ENCODE measurements at places on chromosomes 3 and 15.

DNA sequence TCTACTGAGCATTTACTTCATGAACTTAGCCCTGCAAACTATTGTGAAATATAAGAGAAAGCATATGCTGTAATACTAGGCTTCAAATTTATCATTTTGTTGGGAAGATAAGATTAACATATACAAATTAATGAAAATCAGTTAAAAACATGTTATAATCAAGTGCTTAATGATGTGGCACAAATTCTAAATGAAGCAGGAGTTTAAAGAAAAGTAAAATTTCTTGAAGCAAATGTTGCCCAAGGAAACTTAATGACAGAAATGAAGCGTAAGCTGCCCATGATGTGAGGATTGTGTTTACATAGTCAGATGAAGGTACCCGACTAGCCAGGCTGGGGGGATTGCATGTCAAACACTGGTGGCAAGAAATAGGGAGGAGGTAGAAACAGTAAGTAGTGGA, 103.1 kb upstream of the GAP43 start:
- no peak for DNase-seq

- DNase-seq: peak; percentile 26
These were observed 59.0 kb downstream of the EPHB3 start for GRCh38 chr3:184620475-184621119.

- DNase-seq: no peak
These were observed 43.6 kb downstream of the SST start for GRCh38 chr3:187626581-187626980.

DNA sequence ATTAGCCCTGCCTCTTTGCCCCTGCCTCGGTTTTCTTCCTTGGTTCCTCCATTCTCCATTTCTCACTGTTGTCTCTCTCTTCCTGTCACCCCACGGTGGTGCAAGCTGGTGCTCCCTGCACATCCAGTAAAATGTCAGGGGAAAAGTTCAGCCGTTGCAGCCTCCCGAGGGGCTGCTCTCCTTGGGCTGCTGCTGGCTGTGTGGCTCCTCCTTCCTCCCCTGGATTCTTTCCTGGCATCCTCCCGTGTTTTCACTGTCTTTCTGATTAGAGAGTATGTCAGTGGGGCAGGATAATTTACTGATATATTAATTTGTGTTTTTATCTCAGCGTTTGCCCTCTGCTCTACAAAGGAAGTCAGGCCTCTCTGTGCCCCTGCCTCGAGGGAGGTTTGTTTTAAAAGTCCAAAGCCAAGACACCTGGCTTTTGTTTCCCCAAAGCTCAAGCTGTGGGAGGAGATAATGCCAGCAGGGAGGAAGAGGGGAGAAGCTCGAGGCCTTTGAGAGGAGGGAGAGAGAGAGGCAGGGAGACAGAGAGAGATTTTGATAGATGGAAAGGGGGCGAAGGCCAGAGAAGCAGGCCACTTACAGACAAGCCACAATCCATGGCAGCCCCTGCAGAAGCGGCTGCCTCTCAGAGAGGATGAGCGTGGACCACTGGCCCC, 150.3 kb upstream of the NR2F2 start:
- DNase-seq: no peak

GRCh38 chr3:123949641-123950040, 11.4 kb downstream of the CCDC14 start:
- DNase-seq: no peak

DNA sequence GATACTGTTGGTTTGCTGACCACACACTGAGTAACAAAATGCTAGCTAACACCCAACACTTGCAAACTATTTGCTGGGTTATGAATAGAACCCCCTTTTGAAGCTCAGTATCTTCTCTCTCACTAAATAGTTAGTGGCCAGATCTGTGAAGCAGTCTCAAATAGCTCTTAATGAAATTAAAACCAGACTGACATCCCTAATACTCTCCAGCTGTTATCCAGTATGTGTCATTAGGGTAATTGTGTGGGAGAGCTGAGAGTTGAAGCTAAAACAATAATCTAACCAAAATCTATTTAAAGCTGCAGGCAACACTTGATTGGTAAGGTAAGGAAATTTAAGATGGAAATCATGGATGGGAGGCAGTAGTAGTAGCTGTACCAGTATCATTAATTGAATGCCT, 110.4 kb upstream of the RORA start:
- no peak for DNase-seq

DNA sequence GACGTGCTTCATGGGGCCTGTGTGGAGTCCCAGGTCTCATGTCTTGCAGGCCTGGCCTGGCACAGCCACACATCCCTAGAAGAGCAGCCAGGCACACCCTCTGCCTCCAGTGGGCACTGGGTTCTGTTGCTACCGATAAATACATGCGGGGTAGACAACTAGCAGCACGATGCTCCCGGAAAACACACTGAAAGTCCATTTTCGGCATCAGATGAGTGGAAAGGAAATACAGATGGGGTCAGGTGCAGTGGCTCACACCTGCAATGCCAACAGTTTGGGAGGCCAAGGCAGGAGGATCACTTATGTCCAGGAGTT, 165.1 kb downstream of the NSMCE3 start:
- no peak for DNase-seq

DNA sequence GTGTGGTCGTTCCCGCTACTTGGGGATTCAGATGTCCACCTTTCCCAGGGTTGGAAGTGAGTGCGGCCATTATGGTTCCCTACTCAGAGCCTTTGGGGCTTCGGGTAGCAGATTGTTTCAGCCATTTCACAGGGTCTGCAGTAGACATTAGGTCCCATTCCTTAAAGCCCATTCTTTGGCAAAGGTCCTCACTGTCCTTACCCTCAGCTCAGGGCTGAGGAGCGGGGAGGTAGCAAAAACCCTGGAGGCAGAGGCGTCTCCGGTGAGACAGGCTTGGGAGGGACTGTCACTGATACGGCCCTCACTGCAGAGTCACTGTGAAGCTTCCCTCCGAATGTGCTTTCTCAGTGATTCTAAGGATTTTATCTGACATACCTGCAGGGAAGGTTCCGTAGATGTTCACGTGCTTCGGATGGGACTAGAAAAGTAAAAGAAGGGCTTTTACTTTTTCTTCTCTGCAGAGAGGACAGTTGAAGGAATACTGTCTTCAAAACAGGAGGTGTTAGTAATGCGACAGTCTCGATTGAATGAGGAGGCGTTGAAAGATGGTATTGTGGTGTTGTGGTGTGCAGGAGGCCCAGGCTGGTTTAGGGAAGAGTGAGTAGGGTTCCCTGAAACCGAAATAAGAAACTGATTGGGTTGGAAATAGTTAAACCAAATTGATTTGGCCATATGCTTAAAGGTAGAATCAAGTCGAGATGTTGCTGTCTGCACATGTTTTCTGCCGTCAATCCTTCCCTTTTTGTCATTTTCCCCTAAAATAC, 630 bp downstream of the ATP6V1A start:
- peak; percentile 56 for DNase-seq

DNA sequence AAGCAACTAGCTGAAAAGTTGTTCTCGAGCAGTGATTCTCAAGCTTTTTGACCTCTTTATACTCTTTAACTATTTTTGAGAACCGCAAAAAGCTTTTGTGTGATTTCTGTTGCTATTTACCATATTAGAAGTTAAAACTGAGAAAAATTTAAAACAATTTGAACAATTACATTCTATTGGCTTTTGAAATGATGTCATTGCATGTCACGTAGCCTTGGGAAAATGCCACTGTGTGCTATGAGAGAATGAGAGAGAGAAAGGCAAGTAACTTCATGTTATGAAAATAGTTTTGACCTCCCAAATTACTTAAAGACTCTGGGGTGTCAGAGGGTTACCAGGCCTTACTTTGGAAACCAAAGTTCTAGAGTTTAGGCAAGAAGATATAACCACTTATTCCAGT, 8.0 kb downstream of the USP13 start:
- no peak for DNase-seq

DNA sequence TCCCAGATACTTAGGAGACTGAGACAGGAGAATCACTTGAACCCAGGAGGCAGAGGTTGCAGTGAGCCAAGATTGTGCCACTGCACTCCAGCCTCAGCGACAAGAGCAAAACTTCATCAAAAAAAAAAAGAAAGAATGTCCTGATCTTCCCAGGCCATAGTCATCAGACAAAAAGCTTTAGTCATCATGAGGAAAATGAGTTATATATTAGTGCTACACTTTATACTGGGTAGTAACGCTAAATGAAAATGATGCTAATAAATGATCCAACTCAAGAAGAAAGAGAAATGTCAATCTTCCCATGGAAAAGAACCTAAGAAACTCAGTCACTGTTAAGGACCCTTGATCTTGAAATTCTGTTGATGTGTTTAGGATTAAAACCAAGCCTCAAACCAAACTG, 26.3 kb upstream of the TRIM59 start:
- no peak for DNase-seq

- DNase-seq: no peak
These were observed 128.4 kb upstream of the TP63 start for GRCh38 chr3:189502676-189503257.

DNA sequence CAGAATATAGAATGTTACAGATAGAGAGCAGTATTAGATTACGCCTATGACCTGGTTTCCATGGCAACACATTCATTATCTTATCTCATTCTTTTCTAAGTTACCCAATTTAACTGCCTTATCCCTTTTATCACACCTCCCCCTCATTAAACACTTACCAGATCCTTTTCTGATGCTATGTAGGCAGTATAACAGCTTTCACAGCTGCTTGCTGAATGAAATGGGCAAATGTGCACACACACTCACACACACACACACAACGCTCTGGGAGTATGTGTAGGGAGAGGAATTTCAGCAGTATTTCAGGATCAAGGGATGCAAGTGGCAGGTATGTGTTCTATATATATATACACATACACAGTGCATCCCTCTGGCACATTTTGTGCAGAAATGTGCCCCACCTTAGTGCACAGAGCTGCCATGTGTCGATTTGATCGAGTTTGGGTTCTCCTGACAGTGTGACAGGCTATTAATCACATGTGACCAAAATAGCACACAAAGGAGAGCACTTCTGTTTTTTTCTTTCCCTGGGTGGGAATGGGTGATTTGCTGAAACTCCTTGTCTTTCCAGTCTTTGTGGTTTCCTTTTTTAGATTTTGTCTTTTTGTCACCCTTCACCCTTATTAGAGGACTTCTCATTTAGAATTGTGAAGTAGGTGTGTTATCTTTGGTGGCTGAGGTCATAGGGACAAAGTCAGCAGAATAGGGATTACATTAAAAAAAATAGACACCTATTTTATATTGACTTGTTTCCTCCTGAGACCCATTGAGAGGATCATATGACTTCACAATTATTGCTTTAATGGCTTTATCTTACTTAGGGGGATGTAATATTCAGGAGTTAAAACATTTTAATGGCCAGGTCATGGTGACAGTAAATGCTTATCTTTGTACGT, 553.7 kb downstream of the PDCD6IP start:
- no peak for DNase-seq

DNA sequence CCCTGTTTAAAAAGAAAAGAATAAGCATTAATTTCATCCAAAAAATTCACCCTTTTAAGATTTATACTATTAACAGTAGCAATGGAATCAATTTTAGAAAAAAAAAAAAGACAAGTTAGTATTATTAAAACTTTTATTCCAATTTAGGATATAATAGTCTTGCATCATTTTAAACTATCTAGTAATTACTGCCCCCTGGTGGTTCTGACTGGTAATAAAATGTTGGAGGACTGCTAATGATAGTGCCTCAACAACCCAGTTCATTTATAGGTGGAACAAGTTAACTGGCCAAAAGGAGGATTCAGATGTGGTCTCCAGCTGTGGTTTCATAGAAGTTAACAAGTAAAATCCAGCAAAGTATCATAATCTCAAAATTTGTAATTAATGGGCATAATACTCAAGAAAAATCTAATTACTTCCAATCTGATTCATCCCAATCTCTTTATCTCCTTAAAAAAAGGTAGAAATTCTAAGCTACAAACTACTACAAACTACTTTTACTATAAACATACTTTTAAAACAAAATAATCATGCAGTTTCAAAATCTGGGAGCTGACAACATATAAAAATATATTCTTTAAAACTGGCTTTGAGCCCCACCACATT, 30.7 kb upstream of the WDR49 start:
- DNase-seq: peak; percentile 62

DNA sequence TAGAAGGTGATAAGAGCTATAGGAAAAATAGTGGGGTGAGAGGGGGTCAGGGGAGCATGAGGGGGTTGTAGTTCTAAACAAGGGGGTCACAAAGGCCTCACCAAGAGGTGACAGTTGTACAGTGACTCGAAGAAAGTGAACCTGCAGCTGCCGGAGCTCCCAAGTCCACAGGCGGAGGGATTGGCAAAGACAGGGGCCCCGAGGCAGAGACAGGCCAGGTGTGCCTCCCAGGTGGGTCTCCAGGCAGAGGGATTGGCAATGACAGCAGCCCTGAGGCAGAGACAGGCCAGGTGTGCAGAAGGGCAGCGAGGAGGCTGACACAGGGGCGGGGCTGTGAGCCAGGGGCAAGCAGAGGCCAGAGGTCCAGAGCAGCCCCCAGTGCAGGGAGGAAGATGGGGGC, 63.7 kb downstream of the DNAJB8 start:
- DNase-seq: no peak

GRCh38 chr15:25173241-25174028, 218.6 kb downstream of the SNRPN start:
- DNase-seq: no peak

DNA sequence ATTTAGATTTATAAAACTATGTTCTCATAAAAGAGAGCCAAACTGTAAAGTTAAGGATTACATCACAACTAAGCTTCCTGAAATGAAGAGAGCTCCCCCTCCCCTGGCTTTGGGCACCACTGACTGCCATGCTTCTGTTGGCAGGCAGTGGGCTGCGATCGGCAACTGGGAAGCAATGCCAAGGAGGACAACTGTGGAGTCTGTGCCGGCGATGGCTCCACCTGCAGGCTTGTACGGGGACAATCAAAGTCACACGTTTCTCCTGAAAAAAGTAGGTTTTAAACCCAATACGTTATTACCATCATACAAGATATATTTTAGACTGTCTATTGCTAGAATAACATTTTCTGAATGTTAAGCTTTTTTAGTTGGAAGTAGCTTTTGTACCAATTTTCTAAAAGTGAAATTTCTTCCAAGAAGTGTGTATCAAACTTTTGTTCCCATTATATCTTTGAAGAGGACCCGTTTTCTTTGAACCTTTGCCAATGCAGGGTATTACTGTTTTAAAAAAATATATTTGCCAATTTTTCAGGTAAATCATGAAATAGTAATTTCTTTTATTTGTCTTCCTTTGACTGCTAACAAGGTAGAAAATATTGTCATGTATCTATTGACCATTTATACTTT, 184.1 kb downstream of the ADAMTSL3 start:
- DNase-seq: peak; percentile 46

DNA sequence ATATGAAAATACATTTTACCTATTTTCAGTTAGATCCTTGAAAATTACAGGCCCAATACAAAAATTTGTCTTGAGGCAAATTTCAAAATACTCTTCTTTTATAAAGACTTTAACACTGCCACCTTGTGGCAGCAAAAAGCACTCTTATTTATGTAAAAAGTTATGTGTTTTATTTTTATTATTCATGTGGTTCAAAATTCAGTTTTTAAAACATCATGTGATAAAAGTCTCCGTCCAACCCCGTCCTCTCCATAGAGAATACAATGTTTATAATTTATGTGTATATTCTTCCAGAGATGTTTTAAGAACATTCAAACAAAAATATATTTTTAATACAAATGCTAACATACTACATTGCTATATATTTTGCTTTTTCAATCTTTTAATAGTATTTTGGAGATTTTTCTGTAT, 36.9 kb upstream of the TRIM59 start:
- peak; percentile 56 for DNase-seq

GRCh38 chr3:110909839-110910238, 161.8 kb upstream of the NECTIN3 start:
- DNase-seq: no peak
